ENCODE measurements at places on chromosomes 16 and 17.

DNA sequence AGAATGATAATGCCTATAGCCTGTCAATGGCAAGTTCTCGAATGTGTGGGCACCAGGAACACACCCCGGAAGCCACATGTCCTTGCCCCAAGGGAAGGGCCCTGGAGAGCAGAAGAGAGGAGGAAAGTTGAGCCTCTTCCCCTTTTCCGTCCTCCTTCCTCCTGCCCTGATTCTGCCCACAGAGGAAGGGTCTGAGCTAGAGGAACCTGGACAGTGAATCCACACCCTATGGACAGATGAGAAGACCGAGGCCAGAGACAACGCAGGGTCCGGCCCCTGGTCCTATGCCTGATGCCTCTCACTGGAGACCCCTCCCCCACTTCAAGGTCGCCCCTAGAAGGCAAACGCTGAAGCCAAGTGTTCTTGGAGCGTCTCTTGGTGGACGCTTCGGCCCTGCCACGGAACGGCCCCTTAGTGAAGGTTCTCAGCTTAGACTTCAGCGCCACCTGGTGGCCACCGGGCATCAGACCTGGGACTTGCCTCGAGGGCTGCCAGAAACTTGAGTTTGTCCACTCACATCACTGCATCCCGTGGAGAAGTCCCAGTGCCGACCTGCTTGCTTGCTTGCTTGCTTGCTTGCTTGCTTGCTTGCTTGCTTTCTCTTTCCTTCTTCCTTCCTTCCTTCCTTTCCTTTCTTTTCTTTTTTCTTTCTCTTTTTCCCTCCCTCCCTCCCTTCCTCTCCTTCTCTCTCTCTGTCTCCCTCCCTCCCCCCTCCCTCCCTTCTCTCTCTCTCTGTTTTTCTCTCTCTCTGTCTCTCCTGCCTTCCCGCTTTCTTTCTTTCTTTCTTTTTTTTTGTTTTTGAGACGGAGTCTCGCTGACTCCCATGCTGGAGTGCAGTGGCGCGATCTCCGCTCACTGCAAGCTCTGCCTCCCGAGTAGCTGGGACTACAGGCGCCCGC, 20.6 kb upstream of the SPNS3 start:
- DNase-seq = peak; percentile 94

- no peak for DNase-seq
Measured at GRCh38 chr16:15757077-15757386, 99.8 kb downstream of the MYH11 start.

DNA sequence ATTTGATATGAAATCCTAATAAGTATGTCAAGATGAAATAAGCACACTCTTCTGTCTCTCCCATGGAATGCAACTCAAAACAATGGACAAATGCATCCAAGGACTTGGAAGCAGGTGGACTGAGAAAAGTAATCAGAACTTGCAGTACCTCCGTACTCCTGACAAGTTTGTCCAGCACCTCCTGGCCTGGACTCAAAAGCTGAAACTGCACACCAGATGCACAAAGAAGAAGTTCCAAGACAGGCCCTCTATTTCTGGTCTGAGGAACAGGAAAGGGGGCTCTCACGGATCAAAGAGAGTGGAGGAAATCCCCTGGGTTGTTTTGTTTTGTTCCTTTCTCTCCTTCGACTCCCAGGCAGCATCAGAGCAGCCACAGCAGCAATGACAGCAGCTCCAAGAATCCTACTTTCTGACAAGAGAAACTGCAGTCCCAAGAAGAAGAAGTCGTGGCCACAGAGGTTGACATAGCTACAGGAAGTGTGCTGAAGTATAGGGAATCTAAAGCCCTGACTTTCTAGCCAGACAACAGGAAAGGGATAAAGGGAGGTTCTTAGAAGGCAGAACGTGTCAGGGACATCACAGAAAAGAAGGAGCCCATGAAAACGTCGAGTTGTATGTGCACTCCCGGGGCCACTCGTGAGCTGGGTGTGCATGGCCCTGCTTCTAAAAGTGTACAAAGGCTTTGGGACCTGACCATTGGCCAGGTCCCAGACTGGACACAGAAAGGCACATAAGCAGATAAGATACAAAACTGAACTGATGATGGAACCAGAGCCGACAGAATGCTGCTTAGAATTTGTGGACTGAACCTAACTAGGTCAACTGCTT, 29.3 kb downstream of the AKAP10 start:
- DNase-seq = no peak

- no peak for DNase-seq
Measured at GRCh38 chr16:12500771-12501170, 302.9 kb downstream of the CPPED1 start.

- no peak for DNase-seq
Measured at GRCh38 chr16:3971261-3971660, 90.7 kb upstream of the CREBBP start.

DNA sequence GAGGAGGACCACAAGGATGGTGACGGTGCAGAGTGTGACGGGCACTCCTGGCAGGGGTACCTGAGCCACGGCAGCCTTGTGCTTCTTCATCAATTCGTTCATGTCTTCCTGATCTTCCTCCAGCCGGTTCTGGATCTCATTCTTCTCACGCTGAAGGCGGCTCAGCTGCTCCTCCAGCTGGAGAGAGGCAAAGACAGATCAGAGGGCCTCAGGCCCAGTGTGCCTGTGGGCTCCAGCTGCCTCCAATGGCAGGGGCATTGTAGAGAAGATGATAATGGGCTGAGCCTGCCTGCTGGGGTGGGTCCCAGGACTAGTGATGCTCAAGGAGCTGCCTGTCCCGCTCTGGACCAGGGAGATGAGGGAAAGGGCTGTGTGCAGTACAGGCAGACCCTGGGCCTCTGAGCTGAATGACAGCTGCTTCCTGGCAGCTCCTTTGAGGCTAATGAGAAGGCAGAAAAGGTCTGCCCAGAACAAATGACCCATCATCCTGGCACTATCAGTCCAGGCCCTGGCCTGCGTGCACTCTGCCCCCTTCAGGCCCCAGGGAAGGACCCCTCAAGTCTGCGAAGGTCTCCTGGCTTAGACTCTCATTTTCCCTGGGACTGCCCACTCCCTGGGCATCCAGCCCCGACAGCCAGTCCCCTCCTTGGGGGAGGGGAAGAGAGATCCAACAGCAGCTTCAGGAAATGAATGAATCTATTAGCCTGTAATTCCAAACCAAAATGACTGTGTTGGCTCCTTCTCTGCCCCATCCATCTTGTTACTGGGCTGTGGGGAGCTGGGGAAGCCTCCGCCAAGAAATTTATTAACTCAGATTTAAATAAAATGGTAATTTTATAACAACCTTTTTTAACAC, 48.0 kb downstream of the PIPOX start:
- DNase-seq = peak; percentile 92

- DNase-seq = no peak
Measured at GRCh38 chr17:37430051-37430627, 23.5 kb downstream of the TADA2A start.

- DNase-seq = no peak
Measured at GRCh38 chr17:58411408-58411894, 5.9 kb downstream of the RNF43 start.

DNA sequence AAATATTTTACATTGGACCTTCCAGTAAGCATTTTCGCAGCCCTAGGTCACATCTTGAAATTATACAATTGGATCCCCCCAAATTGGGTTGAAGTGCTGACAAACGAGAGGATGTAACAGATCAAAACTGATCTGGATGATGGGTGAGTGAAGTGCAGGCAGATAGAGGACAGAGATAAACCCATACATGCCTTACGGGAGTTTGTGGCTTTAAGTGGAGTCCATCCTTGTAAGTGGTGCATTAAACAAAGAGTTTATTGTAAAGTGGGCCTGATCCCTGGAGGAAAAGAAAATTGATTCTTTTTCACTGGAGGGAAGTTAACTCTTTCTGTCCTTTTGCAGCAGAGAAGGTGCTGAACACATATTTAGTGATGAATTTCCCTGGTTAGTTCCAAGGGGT, 39.0 kb upstream of the KCNJ2 start:
- no peak for DNase-seq

DNA sequence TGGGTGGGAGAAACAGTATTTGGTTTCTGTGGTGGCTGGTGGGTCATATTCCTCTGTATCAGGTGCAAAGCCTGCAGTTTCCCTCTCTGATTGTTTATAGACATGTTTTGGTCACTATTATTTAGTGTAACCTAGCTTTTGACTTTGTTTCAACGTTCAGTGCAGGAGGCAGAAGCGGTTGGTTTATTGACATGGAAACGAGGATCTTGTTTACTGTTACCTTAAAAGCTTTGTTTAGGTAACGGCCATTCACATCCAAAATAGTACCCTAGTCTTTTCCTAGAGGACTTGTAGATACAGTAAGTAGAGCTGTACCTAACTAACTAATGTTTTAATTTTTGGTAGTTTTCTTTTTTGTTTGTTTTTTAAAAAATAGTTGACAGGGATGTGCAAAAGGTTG, 3.5 kb downstream of the MSI2 start:
- no peak for DNase-seq

DNA sequence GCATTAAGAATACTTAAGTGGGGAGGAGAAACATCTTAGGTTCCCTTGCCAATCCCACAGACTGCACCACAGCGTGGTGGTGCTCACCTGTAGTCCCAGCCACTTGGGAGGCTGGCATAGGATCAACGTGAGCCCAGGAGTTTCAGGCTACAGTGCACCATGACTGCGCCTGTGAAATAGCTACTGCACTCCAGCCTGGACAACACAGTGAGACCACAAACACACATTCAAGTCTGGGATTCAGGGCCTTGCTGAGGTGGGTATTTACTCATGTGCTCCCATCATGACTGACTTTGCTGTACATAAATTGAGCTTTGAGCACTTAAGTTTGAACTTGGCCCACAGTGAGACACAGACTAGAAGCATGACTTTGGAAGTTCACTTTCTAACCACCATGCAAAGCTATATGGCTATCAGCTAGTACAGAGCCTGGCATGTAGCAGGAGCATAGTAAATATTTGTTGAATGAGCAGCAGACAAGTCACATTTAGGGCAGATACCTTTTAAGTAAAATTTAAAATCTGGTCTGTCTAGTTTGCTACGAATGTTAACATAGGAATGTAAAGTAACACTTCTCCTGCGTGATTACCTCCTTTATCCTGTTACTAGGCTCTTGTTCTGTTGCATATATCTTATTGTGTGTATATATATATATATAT, 33.5 kb downstream of the CEP95 start:
- no peak for DNase-seq

DNA sequence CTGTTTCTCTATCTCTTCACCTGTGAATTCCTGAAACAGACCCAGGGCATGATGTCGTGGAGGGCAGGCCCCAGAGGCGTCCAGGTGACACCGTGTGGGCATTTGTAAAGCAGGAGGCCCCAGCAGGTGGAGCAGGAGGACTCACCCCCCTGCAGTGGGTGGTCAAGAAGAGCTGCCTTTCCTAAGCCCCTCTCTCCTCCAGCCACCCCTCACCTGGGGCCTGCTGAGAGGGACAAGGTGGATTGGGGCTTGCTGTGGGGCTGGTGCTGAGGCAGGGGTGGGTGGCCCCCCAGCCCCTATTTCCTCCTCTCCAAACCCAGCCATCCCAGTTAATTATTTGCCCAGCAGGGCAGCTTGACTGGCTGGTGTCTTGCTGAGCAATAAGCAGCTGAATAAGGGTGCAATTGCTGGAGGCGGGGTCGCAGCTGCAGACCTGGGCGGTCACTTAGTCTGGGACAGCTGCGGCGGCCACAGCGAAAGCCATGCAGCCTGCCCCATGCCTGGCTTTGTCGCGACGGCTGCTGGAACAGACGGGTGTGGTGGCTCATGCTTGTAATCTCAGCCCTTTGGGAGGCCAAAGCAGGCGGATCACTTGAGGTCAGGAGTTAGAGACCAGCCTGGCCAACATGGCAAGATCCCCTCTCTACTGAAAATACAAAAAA, 56.4 kb downstream of the JPH3 start:
- no peak for DNase-seq

DNA sequence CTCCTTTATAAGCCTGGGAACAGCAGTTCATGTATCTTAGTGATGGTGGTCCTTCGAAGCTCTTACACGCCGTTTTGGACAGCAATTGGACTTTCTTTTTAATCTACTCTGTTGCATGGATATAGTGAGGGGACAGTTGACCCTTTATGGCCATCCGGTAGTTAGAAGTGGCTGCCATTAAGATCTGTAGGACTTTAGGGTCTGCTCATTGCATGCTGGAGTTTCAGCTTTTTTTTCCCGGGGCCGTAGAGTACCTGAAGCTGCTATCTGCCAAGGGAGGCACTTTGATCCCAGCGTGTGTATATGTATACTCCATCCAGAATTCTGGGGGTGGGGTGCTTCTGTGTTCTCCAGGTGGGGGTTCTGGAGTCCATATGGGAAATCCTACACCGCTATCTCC, 1.2 kb downstream of the CYB5D1 start:
- no peak for DNase-seq

- no peak for DNase-seq
Measured at GRCh38 chr17:56480501-56480900, 113.0 kb upstream of the NOG start.

GRCh38 chr17:48626245-48627117, at the start of gene HOXB9:
HOXB9 (minus strand) TSS chr17:48626358; CDS start chr17:48626269, 89 bp downstream.
- no peak for DNase-seq

DNA sequence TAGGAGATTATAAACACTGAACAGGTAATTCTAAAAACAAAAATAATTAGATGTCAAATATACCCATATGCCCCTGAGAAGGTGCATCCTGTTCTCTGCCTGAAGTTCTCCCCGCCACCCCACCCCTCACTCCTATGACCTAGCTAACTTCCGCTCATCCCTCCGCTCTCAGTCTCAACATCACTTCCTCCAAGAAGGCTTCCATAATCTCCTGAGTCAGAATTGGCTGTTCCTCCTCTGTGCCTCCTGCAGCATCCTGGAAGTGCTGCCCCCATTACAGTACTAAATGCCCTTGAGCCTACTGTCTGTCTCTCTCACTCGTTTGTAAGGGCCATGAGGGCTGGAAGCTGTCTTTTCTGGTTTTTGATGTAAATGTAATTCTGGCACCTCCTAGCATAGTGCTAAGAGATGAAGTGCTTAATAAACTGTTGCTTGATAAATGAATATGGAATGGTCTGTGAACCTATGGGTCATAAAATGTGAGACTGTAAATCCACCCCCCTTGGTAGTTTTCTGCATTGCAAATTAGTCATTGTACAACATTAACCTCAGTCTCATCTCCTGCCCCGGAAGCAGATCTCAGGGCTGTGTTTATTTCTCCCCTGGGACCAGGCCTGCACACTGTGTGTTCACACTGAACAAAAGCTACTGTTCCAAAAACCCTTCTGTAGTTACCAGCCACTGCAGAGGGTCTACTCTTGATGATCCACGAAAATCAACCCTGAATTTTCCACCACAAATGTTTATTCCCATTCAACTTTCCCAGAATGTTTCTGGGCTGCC, 3.9 kb upstream of the MYO1D start:
- no peak for DNase-seq

GRCh38 chr16:54282202-54282927, 4.2 kb downstream of the IRX3 start:
- DNase-seq = no peak

- DNase-seq = no peak
Measured at GRCh38 chr16:77974883-77975282, 47.5 kb upstream of the CLEC3A start.

GRCh38 chr17:75773808-75774470, 8.9 kb upstream of the GALK1 start:
- no peak for DNase-seq

DNA sequence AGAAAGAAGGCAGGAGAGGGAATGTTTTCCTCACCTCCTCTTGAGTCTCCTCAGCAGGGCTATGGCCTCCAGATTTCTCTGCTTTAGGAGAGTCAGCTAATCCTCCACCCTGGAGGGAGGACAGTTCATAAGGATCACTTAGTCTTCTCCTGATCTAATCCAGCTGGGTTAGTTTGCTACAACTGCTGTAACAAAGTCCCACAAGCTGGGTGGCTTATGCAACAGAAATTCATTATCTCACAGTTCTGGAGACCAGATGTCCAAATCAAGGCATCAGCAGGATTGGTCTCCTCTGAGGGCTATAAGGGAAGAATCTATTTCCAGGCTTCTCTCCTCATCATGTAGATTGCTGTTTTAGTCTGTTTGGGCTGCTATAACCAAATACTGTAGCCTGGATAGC, 40.6 kb upstream of the XYLT1 start:
- DNase-seq = no peak

Data from posterior cingulate gyrus (tissue), 11 donors.